Anterior cingulate cortex (tissue), 58 donors: ENCODE measurements at places on chromosomes 11 and 22.

- DNase-seq = no peak
Observed at GRCh38 chr22:38761202-38762162, 5.7 kb upstream of the SUN2 start.

GRCh38 chr11:128400382-128401203 is 186.8 kb downstream of the ETS1 start:
- no peak for DNase-seq

DNA sequence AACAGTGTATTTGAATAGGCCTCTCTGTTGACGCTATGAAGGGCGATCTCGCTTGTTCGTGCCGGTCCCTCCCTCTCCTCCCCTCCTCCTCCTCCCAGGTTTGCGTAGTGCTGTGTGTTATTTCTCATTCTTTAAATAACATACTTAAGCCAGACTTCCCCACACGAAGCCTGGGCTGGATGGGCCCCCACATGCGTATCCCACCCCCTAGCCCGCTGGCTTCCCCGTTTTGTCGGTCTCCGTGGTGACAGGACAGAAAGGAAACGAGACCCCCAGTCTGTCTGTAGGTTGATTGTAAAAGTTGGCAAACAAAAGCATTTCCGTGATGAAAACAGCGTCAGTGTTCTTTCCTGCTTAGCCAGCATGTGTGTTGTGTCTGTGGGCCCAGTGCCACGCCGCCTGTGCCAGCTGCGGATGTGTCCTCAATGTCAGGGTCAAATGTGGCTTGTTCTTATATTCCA is 27.3 kb downstream of the FAM118A start:
- DNase-seq = no peak

DNA sequence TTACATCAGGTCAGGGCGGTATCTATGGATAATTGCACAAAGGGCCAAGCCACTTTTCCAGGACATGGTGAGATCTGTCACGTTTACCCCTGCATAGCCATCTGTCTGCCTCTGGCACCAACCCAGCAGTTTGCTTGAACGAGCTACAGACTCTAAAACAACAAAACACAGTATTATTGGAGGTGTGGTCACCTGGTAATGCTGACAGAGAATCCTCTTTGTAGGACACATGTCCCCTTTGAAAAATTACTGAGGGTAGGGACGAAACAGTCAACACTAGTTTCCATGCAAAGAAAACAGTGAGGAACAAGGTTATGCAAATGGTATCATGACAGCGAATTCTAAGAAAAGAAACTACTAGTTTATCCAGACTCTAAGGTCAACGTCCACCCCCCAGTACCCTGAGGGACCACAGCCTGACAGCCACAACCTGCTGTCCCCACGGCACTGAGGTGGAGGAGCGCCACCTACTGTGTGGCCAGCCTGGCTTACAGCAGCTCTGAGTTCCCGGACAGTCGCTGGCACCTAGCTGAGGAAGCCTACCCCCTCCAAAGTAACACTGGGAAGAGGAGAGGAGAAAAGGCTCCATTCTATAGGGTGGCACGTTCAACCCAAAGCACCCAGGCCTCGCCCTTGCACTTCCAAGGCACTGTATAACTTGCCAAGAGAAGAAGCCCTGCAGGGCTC is 117.4 kb upstream of the BID start:
- DNase-seq = no peak

- DNase-seq = no peak
Observed at GRCh38 chr22:41343300-41343699, 38.4 kb upstream of the TEF start.

GRCh38 chr11:48017831-48018527 is 37.6 kb downstream of the PTPRJ start:
- no peak for DNase-seq

DNA sequence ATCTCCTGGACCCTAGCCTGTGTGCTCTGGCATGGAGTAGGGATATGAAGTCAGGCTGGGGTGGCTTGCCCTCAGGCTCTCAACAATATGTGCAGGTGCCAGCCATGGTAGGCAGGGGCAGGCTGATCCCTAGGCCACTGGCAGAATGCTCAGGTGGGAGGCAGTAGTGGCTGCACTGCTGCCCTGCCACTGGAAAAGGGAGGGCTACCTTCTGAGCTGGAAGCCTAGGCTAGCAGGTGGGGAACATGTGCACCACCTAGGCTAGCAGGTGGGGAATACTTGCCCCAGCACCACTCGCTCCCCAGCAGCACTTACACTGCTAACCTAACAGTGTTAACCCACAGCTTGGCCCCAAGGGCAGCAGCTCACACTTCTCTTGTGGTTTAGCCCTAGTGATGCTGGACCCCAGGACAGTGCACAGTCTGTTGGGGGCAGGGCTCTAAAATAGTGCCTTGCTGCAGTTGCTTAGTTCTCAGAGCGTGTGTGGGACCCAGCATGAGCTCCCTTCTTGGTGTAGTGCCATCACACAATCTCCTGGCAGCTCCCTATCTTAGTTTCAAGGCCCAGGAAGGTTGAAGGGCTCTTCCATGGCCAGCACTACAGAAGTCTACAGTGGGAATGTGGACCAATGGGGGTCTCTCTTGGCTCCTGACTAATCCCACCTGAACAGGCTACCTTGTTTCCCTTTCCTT is 130.8 kb downstream of the FCHSD2 start:
- DNase-seq = no peak

- DNase-seq = no peak
Observed at GRCh38 chr11:128859563-128860441, 7.3 kb downstream of the KCNJ1 start.

DNA sequence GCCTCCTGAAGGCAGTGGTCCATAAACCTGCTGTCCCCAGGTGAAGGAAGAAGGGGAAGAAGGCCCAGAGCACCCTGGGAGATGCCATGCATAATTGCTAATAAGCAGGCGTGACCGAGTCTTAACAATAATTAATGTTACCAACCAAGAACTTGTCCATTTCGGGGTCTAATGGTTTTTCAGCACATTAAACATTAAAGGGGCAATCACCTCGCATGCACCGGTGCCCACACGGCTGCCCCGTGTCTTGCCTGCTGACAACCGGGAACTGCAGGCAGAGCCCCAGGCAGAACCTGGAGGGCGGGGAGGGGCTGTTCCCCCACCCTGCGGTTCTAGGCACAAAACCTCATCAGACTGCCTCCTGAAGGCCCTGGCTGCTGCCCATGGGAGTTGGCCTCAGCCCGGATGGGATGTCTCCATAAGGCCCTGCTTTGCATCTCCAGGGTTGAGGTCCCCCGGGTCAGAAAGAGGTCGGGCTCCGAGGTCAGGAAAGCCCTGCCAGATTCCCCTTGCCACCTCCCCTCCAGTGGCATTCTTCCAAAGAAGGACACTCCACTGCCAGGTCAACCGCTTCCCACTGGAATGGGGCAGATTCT is 169.0 kb downstream of the BUD13 start:
- DNase-seq = no peak

- peak; percentile 19 for DNase-seq
Observed at GRCh38 chr11:107928767-107929507, 689 bp downstream of the RAB39A start.

- DNase-seq = no peak
Observed at GRCh38 chr11:47986742-47987141, 6.4 kb downstream of the PTPRJ start.
